ENCODE measurements at places on chromosomes 11 and 22. TPM values are rescaled to one million over a fixed set of nuclear protein-coding genes. Genes with fewer than 3 reads are reported as not detected.

DNA sequence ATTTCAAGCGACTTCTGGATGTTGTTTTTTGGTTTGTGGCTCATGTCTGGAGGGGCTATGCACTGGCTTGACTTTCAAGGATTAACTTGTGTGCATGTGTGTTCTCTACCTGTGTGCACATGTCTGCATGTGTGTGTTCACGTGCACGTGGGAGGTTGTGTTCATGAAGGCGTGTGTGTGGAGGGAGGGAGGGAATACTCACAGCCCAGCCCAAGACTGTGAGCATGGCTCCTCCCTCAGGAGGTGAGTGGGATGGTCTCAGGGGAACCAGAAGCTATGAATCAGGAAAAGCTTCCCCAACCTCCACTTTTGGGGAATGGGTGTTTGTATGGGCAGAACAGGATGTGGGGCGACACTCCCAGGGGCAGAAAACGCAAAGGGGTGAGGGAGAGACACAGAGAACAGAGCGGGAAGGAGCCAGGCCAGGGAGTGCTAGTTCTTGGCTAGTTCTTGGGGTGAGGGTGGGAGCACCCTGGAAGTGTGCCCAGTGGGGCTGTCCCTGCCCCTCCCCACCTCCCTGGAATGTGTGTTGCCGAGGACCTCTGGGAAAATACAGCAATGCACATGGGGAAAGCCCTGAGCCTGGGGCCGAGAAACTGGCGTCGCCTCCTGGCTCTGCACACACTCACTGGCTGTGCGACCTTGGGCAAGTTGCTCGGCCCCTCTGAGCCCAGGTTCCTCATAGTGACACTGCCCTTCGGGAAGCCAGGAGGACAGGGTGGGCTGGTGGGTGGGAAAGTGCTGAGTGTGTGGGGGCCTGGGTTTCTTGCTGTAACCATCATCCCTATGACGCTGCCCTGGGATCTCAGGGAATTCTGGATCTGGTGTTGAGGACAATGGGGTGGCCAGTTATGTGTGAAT is 16.9 kb upstream of the ALX4 start:
- DNase-seq, result no peak

GRCh38 chr11:102172127-102172848 is 62.0 kb downstream of the YAP1 start:
- DNase-seq, result no peak

- no peak for DNase-seq
Observed at GRCh38 chr11:76237000-76237649, 30.8 kb upstream of the WNT11 start.

- DNase-seq, result no peak
Observed at GRCh38 chr11:64827451-64827839, 17.0 kb downstream of the CDC42BPG start.

DNA sequence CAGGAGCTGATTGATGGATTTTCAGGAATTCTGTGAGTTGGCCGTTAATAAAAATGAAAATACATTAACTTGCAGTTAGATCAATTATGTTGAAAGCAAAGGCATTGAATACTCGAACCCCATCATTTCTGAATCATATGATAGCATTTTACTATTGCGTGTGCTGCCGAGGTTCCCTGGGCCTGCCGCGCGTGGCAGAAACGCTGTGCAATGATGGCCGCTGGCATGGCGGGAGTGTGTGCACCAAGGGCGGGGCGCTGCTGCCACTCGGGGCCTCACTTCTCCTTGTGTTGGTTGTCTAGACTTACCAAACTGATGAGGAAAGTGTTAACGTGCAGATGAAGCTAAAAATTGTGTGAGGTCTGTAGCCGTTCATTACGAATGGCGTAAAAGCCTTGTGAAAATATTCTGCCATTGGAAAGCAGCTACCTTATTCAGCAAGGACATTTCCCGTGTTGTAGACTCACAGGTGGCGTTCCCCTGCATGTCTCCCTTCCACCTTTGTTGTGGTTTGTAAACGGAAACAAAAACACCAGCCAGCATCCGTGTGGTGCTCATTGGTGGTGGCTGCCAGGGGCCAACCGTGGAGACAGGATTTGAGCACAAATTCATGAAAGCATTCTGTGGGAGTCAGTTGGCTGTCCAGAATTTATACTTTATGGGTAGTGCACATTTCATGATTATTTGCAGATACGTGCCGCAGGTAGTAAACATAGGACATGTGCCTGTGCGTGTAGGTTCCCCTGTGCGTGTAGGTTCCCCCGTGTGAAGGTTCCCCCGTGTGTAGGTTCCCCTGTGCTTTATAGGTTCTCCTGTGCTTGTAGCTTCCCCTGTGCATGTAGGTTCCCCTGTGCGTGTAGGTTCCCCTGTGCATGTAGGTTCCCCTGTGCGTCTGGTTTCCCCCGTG is 5.9 kb upstream of the GRAMD4 start:
- DNase-seq, result no peak

DNA sequence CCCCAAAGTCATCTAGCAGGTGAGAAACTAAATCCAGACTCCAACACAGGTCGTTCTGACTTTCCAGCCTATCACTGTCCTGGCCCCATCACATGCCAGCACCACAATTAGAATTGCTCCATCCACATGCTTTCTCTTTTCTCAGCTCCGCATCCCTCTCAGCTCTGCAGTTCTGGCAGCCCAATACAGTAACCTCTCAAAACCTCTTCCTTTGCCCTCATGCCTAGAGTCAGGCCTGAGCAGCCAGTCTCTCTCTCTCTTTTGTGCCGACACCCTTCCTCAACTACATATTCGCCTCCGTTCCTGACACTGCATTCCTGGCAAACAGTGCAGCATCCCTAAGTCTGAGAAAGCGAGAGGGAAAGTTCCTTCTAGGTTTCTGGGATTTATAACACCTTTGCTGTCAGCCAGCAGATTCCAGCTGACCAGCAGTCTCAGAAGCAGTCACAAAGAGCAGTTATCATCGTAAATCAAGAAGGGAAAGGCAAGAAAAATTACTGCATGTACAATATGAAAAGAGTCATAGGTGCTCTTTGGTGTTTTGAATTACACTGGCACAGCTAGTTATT is 258.0 kb downstream of the FAT3 start:
- DNase-seq, result no peak

DNA sequence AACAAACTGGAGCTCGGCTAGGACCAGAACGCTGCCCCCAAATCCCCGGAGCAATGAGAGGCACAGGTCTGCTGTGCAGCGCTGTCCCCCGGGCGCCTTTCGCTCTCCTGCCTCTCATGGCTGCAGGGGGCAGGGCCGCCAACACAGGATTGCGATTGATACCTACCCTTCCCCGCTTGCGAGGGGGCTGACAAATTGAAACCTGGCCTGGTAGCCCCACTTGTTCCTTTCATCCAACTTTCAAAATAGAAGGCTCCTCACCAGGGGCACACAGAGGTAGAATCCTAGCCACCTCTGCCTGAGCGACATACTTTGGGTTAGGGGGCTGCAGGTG is 642 bp upstream of the CASTOR1 start:
- DNase-seq, result no peak

DNA sequence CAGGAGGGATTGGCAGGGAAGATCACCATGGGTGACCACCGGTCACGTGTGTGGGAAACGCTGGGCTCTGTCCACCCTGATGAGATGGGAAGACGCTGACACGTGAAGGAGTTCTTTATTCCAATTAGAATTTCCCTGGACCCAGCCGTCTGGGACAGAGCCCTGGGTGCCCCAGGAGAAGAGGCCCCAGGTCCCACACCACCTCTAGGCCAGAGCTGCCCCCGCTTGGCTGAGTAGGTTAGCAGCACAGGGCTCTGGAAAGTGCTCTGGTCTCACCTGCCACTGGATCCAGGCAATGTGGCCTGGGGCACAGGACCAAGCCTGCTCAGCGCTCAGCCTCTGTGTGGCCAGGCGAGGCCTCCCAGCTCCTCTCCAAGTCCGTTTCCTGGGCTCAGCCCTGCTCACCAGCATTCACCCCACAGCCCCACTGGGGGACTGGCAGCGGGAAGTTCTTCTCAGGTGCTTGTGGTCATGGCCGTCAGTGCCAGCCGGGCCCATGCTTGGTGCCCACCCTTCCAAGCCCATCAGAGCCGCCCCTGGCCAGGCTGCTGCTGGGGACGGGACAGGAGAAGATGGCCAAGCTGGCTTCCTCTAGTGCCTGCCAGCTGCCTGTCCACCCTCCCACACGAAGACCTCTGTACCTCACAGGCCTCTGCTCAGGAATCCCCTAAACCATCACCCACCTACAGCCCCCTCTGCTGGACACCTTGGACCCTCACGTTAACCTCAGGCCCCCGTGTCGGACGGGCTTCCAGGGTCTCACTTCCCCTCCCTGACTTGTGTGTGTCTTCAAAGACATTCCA is 62.5 kb upstream of the FGF3 start:
- no peak for DNase-seq

Gene PDE3B
- 2.7 TPM for polyA plus RNA-seq

Gene IL18
- polyA plus RNA-seq, result 1.1 TPM

Gene TSPAN32
- 15.5 TPM for polyA plus RNA-seq

Gene SYTL2
- polyA plus RNA-seq, result 3.0 TPM

Gene CDCA5
- polyA plus RNA-seq, result 0.83 TPM

All from heart left ventricle (tissue), 16 donors.